ENCODE measurements at places on chromosomes 7 and 10.

GRCh38 chr7:109476409-109476808 lies 906.7 kb downstream of the DNAJB9 start:
- no peak for DNase-seq

- no peak for DNase-seq
Observed at GRCh38 chr7:122628651-122629411, 70.1 kb downstream of the RNF133 start.

- DNase-seq: no peak
Observed at GRCh38 chr7:18425227-18425626, 70.3 kb upstream of the HDAC9 start.

- DNase-seq: peak; percentile 44
Observed at GRCh38 chr10:114825513-114826253, 4.1 kb downstream of the FHIP2A start.

DNA sequence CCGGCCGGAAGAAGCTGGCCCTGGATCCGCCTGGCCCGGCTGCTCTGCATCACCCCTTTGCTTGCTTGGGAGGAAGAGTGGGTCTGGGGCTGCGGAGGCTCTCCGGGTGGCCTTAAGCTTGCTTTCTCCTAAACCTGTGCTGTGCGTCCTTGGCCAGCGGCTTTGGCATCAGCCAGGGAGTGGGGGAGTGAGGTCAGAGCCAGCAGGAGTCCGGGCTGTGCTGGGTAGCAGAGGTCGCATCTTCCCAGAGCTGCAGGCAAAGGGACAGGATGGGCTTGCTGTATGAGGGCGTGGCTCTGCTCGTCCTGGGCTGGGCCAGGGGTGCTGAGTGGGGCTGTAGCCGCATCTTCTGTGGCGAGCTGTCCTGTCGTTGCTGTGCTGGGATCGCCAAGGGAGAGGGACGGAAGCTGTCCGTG lies 21.1 kb downstream of the BNIP3 start:
- no peak for DNase-seq

DNA sequence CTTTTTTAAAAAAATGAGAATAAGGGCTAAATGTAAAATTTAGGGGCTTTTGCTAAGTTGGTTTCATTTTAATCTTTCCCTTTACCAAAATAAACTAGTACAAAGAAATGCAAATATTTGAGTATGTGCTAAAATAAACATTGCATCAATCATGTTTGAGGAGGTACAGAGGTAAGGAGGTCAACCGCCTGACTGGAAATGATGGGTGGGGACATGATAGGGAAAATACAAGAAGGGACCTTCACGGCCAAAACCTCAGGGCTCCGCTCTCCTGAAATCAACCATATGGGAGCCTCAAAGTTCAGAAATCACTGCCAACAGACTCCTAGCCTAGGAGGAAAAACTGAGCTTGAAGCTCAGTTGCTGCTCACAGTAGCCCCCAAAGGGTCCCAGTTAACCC lies 207.6 kb downstream of the AHR start:
- peak; percentile 50 for DNase-seq

DNA sequence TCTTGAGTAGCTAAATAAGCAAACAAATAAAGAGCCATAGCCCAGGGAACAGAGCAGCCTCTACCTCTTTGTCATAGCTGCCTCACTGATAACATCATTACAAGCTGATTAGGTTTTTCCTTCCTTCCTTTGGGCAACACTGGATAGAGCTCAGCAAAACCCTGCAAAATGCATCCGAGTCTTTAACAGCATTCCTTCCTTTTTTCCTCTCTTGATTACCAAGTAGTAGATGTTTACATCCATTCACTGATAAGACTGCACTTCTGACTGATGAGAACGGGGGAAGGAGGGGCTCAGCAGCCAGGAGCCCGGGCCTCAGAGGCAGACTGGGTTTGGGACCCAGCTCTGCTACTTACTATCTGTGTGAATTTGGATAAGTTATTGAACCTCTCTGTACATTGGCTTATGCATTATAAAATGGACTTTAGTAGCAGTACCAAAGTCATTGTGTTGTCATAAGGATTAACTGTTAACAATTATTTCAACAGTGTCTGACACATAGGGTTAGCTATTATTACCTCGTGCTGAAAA lies 214.2 kb downstream of the ANK3 start:
- no peak for DNase-seq

DNA sequence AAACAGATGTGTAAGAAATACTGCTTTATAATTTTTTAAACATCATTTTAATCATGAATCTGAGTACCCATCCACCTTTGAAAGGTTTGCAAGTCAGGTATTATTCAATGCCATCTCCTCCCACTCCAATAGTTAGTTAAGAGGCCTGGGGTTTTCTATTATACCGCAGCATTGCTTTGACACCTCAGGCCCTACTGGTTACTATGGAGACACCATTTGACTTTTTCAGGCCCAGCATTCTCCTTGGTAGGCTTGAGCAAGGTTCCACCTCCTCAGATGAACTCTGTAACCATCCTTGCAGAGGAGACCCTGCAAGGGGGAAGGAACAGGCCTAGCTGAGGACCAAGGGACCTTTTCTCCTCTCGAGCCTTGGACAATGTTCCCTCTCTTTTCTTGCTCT lies 326.9 kb upstream of the NPSR1 start:
- no peak for DNase-seq

- DNase-seq: no peak
Observed at GRCh38 chr7:139946533-139946932, 116.2 kb downstream of the PARP12 start.

DNA sequence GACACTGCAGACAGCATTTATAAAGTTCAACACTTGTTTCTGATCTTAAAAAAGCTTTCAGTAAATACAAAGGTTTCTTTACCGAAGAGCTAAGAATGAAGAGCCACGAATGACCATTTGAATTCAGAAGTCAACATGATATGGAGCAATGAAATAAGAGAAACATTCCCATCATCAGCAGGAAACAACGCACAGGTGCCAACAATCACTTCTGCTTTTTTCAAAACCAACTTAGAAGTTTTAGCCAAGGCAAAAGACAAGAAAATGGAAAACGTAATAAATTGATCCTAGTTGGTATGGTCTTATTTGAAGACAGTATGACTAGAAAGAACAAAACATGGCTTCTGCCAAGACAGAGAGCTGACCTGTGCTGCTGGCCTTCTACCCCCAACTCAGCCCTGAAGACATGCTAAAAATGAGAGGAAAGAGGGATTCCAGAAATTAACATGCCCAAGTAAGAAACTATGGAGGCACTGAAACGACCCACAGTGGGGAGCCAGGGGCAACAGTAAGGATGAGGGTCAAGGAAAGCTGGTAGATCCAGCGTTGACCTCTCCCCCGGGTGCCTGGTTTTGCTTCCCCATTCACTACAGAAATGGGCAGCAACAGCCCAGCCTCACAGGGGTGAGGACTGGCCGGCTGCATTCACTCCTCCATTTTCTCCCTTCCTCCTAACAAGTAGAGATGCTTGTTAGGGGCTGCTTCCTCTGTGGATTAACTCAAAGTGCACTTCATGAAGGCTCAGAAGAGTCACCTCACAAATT lies 30.1 kb downstream of the VPS41 start:
- DNase-seq: no peak

DNA sequence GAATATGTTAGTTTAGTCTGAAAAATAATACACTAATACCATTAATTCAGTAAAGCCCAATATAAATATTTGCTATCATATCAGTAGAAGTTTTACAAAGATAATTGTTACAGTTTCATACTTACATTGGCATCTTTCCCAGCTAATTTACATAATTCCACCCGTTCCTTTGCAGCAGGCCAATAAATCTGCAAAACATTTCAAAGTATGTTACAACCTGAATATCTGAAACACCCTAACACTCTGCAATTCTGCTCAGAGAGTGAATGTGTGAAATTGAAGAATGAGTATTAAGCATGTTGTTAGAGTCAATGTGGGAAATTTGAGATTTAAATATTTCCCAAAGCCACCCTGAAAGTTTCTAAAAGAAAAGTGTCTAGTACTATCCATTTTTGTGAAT lies 105.5 kb downstream of the SEMA3D start:
- DNase-seq: no peak

DNA sequence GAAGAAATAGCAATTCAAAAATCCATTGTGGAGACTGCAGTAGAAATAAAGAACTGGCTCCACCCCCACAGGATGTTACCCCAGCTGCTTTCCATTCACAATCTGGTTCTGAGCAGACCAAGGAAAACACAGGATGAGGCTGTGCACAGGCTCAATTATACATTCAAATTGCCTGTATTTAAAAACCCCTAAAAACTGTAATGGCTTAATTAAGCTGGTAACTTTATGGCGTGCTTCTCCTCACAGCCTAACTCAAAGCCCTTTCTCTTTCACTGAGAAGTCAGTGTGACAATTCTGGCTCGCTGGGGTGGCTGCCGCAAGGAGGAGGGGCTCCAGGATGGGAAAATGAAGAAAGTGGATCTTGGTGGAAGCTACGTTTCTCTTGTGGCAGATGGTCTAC lies 1191.1 kb downstream of the SORCS1 start:
- no peak for DNase-seq

GRCh38 chr10:103278862-103279298 lies 1.9 kb downstream of the INA start:
- peak; percentile 55 for DNase-seq

GRCh38 chr10:124562425-124563060 lies 100.9 kb downstream of the LHPP start:
- DNase-seq: no peak

DNA sequence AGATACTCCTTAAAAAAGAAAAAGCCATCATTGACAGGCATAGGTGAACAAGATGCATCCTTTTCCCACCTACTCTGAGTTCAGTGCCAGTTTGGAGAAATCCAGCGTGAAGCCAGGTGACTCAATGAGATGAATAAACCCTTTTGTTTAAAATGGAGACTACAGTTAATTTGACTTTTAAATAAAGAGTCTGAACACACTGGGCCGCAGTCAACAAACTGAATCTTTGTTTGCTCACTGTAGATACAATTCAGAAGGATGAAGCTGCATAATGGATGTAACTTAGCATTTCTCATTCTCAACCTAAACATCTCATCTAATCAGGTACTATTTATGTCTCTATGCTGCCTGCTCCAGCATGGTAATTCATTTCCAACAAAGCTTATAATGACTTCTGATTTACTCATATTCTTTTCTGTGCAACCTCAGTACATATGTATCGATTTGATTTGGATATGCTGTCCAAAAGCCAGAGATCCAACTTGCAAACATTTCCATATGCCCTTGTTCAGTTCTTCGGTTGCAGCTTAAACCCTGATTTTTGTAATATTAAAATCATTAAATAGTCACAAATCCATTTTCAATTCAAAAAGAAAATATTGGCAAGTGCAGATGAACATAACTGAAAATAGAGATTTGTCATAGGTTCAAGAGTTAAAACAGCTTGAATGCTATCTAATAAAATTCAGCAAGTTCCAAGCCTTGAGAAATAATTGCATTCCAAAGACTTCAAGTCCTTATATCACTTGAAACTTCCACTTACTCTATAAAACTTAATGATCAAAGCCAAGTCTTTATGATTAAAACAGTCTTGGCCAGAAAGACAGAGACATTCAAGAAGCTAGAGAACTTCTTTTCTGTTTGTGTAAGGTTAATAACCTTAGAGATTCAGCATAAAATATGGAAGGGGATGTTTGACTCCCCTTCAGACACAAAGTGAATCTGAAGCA lies 67.8 kb downstream of the CPVL start:
- DNase-seq: no peak

DNA sequence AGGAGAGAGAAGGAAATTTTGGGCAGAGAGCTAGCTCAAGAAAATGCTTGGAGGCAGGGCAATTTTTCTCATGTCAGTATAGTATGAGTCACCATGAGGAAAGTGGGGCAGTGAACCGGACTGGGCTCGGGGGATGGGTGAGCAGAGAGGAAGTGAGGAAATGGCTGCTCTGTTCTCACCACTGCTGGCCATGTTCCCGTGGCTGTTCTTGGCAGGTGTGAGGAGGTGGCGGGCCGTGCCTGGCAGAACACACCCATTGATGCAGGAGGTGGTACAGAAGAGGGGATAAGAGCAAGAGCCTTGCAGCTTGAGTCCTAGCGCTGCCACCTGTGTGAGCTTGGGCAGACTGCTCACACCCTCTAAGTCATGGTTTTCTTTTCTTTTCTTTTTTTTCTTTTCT lies 304.4 kb upstream of the LYZL1 start:
- DNase-seq: peak; percentile 90

GRCh38 chr10:103666087-103666761 lies 172.7 kb downstream of the NEURL1 start:
- no peak for DNase-seq

GRCh38 chr7:64515781-64516180 lies 47.1 kb downstream of the ZNF680 start:
- no peak for DNase-seq

DNA sequence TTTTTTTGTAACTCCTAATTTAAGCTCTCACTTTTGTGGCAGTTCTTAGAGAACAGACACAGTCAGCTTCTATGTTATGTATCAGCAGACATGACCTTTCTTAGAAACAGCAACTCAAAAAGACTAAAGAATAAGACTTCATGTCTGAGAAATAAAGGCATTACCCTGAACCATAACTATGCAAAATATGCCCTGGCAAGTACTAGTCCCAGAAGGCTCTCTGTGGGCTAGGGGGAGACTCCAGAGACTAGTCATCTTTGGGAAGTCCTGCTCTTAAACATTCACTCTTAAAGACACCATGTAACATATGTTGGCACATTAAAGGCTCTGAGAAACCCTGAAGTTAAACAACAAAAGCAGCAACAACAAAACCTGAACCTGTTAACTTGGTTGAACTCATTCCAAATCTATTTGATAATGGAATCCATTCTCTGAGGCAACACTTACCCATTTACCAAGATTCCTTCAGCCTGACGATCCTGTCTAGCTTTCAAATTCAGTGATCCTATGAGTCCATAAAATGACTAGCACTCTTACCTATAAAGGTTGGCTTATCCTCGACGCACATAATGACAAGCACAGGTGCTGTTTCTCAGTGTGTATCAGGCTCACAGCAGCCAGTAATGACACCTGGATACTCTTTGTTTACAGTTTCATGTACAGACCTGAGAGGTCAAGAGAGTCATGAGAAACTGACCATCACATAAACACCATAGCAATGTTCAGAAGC lies 62.3 kb downstream of the OSBPL3 start:
- DNase-seq: no peak

- DNase-seq: no peak
Observed at GRCh38 chr7:97576043-97576442, 155.8 kb upstream of the TAC1 start.

DNA sequence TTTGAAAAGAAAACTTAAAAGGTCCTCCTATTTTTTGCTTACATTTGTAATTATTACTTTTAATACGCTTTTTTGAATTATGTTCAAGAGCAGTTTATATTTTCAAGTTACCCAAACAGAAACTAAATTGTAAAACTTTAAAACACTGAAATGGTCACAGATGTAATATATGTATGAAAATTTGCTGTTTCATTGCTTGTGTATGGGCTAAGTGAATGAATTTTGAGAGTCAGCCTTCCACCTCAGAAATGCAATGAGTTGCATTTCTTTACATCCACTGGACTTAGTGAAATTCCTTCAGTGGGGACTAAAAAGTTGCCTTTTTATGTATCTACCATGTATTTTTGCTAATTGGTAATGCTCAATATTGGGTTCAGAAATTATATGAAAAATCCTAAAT lies 1.6 kb downstream of the VPS26A start:
- DNase-seq: no peak

GRCh38 chr10:114526126-114526503 lies 121.8 kb upstream of the AFAP1L2 start:
- DNase-seq: no peak

- DNase-seq: no peak
Observed at GRCh38 chr10:33055625-33056024, 97.6 kb upstream of the ITGB1 start.

- no peak for DNase-seq
Observed at GRCh38 chr7:156927571-156928405, 21.7 kb upstream of the NOM1 start.

GRCh38 chr7:115474137-115474536 lies 552.2 kb downstream of the MDFIC start:
- peak; percentile 6 for DNase-seq

- DNase-seq: peak; percentile 63
Observed at GRCh38 chr7:11469028-11469745, 362.8 kb downstream of the THSD7A start.

Measured in umbilical cord (tissue), 2 donors.